Fibroblast of skin of right quadriceps (primary cell): ENCODE measurements at places on chromosomes 4 and X.

DNA sequence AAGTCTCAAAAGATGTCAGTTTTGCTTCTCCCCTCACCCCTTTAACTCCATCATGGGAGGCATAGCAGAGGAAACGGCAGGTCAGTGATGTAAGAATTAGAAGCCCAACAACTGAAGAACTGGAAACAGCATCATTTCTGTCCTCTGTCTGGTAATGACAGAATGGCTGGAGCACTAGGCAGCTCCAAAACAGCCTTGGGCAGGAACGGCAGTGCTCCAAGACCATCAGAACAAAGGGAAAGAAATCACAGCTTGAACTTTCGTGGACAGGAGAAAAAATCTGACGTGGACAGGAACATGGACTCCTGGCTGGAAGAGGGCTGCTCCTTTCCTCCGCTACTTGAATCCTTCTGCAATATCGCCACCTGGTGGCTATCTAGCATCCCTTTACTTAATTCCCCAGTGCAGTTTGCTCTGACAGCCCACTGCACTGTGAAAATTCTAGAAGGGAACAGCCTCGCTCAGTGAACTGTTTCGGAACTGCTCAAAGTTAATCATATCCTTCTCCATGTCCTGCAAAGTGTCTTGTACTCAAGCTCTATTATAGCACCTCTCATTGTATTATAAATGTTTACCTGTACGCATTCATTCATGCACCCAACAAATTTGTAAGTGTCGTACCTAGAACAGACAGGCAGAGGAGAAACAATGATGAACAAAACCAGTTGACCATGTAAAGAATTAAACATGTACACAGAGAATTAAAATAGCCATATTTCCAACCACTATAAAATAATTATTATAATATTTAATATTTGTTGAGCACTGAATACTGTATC, 20.4 kb downstream of the SLC25A53 start:
- DNase-seq, result peak; percentile 75

DNA sequence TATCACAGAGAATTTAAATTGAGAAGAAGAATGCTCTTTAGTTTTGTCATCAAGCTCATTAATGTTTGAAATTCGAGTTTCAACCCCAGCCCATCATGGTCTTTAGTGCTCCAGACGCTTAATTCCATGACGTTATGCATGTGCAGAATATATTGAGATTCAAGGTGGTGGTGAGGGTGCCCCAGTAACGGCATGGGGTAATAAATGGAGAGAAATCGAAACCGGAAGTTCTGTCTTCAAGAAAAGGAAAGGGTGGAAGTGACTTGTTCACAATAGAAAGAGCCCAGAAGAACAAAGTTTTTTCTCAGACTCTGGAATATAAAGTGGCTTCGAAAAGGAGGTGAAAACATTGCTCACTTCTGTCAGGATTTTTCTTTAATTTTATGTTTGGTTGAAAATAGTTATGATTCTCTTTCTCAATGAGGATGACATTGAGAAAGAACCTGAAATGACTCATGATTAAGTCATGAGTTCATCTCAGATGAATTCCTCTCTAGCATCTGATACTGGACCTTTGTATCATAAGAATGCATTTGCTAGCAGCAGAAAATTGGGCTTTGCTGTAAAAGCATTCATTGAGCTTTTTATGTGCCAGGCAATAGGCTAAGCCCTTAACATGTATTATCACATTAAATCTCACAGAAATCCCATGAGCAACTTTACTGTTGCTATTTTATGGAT, 779 bp upstream of the DDX60L start:
- DNase-seq, result peak; percentile 87

DNA sequence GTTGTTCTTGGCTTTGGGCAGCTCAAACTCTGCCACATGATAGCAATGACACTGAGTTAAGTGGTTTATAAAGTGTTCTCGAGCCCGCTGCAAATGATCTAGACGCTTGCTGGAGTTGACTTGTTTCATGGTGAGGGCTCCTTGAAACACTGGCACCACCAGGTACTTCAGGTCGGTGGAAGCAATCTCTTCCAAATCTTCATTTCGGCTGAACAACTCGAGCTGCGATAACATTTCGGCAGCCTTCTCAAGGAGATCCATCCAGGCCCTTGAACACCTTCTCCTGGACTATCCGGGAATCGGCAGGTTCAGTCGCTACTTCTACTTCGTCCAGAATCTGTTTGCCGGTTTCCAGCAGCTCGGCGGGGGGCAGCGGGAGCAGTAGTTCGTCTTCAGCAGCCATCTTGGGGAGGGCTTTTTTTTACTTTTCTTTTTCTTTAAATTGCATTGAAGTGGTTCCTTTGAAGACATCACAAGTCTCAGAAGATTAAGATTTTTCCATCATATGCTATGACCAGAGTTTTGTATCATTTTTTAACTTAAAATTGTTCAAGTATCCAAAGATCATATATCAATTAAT, 28.0 kb downstream of the HNRNPDL start:
- no peak for DNase-seq

DNA sequence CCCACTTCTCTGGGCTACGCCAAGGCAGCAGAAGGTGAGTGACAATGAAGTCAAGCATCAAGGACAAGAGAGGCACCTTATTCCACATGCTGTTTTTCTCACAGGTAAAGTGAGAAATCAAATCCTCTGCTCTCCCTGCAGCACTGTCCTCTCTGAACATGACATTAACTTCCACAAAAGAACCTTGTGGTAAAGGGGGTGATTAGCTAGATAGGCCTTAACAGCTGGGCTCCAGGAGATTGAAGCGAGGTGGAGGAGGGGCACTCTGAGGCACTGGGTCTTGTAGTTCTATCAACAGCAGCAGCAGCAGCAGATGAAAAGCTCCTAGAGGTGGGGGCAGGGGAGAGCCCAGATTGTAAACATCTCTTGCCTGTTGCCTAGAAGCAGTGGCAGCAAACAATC, 96.8 kb upstream of the CXXC4 start:
- no peak for DNase-seq

GRCh38 chrX:15675490-15675921, 10.9 kb upstream of the CLTRN start:
- DNase-seq, result no peak

GRCh38 chr4:71338846-71339593, at the start of gene SLC4A4:
TSS of gene SLC4A4 (plus strand) at chr4:71339020.
- DNase-seq, result peak; percentile 77

- peak; percentile 96 for DNase-seq
Measured at GRCh38 chrX:134603806-134604700, 54.2 kb downstream of the PLAC1 start.

- no peak for DNase-seq
Measured at GRCh38 chr4:174596513-174596912, 74.2 kb upstream of the HPGD start.

- no peak for DNase-seq
Measured at GRCh38 chr4:80029364-80029763, 43.7 kb downstream of the ANTXR2 start.

GRCh38 chr4:80097400-80098177, 24.6 kb upstream of the ANTXR2 start:
- DNase-seq, result peak; percentile 89

GRCh38 chr4:143623896-143624295, 76.6 kb downstream of the FREM3 start:
- no peak for DNase-seq

- peak; percentile 18 for DNase-seq
Measured at GRCh38 chr4:1113311-1114009, at the start of gene RNF212. TSS of gene RNF212 (minus strand) at chr4:1113564. CDS start at chr4:1113464, 100 bp downstream.

- no peak for DNase-seq
Measured at GRCh38 chrX:23497919-23498318, 163.3 kb downstream of the PTCHD1 start.

DNA sequence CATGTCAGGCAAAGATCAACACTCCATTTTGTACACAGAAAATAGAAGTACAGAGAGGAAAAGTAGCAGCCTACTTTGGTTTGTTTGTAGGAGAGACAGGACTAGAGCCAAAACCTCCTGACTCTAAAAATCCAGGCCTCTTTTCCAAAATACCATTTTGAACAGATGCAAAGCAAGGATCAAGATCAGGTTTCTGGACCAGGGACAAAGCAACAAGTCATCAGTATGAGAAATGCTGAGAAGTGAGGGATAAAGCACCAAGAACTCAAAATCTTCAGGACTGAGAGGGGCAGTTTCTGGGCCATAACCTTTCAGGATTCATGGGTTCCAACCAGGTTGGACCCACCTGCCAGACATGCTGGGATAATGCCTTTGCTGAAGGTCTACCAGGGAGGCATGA, 36.6 kb upstream of the MBTPS2 start:
- no peak for DNase-seq

GRCh38 chr4:4492161-4492847, 49.5 kb downstream of the STX18 start:
- DNase-seq, result peak; percentile 70

DNA sequence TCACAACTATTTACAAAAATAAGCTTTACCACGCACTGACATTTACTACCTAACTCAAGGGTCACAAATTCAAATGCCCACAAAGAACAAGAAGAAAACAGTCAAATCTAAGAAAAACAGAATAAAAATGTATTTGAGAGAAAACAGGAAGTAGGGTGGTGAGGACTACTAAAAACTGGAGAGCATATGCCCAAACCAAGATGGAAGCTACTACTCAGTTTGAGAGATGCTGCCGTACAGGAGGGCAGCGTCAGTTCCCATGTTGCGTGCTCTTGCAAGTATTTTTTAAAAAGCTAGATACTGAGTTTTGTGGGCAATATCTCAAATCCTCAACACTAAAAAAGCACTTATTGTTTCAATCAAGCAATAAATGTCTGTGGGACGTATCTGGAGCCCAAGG, 16.2 kb downstream of the HNRNPD start:
- DNase-seq, result no peak

DNA sequence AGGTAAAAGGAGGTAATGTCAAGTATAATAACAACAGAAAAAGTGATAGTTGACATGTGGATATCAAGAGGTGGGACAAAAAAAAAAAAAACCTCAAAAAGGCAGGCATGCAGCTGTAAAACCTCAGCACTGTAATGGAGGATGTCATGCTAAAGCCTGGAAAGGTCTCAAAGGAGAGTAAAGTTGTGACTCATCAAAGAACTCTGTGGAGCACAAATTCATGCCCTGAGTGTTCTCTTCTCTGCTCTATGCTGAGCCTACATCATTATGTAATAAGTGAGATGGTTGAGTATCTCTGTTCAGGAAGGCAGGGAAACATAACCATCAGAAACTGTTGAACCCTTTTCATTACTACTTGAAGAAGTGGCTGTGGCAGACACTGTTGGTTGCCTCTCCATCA, 597.8 kb downstream of the BCOR start:
- DNase-seq, result peak; percentile 57

DNA sequence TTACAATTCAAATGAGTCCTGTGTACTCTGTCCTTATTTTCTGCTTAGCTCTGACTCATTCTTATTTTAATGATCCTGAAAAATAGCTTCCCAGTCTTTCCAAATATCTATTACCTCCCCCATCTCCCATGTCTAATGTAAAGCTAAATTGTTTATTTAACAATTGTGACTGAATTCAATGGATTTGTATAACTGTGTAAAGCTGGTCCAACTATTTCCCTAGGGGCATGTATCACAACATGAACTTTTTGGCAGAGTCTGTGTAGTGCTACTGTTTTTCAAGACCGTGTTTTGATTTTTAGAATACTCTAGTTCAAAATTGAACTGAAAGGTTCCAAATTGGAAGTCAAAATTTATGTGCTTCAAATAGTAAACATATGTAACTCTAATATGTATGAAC, 67.8 kb downstream of the SPCS3 start:
- peak; percentile 78 for DNase-seq

- no peak for DNase-seq
Measured at GRCh38 chr4:162456106-162456505, 292.3 kb upstream of the FSTL5 start.

DNA sequence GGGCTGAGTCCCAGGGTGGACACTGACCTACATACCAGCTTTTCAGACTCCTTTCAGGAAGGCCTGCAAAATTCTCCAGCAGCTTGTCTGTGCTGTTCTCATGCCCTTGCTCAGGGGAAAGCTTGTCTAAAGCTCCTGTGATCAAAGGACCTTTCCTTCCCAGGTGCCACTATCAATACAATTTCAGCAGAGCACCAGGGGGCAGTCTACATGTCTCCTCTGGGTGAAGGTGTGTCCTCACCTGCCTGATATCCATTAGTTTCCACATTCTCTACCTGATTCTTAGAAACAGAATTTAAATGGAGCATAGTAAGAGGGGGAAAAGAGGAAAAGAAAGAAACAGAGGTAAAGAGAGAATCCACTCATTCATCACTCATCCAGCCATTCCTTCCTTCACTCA, 114.2 kb downstream of the PPARGC1A start:
- no peak for DNase-seq

- no peak for DNase-seq
Measured at GRCh38 chrX:19736389-19736788, 151.0 kb downstream of the SH3KBP1 start.

GRCh38 chrX:20378233-20378920, 111.7 kb upstream of the RPS6KA3 start:
- no peak for DNase-seq

- no peak for DNase-seq
Measured at GRCh38 chr4:21815651-21816377, 132.8 kb downstream of the KCNIP4 start.

DNA sequence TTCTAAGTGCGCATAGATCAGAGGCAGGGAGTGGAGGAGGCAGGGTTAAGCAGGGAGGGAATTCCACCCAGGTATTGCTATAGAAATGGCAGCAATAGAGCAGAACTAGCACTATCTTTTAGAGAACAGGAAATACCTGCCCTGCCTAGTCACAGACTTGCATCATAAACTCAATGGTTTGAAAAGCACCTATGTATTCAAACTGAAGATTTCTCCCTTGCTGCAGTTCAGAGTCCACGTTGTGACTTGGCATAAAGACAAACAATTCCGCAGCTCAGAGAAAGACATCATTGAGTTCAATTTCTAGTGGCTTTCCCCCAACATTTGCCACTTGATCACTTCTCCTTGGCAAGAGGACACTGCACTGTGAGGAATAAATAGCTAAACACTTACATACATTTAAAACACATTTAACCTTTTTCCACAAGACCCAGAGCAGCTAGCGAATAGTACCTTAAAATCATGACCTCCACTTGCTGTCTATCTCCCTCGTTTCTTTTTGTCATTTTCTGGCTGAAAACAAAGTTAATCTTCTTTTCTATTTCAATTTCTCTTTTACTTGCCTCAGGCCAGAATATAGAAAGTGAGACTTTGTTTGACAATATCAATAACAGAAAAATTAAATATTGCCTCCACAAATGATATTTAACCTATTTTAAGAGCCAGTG, 42.4 kb downstream of the SLC7A11 start:
- DNase-seq, result no peak

GRCh38 chr4:88130544-88131305, 27.7 kb downstream of the ABCG2 start:
- no peak for DNase-seq

DNA sequence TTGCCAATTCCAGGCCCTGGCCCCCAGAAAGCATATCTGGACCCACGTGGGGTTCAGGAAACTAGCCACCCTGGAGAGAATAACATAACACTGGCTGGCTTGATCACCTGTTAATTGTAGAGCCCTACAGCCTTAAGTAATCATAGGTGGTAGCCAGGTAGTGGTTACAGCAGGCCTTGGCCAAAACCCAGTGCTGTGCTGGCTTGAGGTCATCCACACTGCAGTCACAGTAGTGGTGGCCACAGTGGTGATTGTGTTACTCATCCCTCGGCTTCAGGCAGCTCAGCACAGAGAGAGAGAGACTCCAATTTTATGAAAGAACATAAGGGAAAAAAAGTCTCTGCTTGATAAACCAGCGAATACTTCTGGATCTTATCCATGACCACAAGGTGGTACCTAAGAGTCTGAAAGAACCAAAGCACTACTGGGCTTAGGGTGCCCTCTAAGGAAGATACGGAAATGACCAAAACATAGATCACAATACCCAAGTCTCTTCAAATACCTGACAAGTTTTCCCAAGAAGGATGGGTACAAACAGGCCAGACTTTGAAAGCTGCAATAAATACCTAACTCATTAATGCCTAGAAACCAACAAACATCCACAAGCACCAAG, 46.6 kb upstream of the CDX4 start:
- no peak for DNase-seq

- DNase-seq, result no peak
Measured at GRCh38 chrX:121562616-121563015, 515.2 kb downstream of the GLUD2 start.
